Left lung (tissue), 14 donors: ENCODE measurements at places on chromosomes 5 and 9. TPM values are rescaled to one million over a fixed set of nuclear protein-coding genes. Genes with fewer than 3 reads are reported as not detected.

GRCh38 chr9:129351058-129351641 is 173.1 kb upstream of the IER5L start:
- peaks cover 7% of the 10 kb centered on the region for H3K4me1 ChIP-seq
- peak overlapping the region; percentile 37 for H3K27ac ChIP-seq
- no peaks in the 10 kb centered on the region for H3K36me3 ChIP-seq
- H3K27me3 ChIP-seq, result no peaks in the 10 kb centered on the region
- peak overlapping the region; percentile 31 for H3K4me3 ChIP-seq

NTNG2 gene
- polyA plus RNA-seq, result 1.2 TPM

SLC6A19 gene
- polyA plus RNA-seq, result 0.54 TPM

DNA sequence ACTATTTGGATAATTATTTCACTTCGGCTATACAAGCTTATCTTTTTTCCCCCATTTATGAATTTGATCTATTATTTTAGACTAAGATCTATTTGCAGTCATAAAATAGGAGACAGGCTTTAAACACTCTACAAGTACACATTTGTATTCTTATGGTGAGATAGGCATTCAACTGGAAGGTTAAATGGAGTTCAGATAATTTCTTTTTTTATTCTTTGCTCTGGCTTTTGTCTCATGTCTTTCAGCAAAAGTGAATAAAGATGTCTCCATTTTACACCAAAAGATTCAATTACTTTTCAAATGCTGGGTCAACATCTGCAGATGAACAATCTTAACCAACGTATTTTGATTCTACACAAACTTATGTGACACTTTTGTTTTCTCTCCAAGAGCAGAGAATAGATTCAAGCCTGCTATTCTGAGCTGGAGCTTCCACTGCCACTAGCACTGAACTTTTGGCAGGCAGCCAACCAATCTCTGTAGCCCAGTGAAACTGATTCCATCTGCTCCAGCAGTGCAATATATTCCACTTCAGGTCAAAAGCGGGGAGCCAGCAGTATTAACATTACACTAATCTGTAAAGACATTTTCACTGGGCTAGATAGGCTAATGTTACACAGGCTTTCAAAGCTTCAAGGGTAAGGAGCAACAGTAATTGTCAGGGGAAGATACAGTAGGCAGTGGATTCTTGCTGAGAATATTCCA is 452.0 kb upstream of the ZNF608 start:
- no peaks in the 10 kb centered on the region for H3K36me3 ChIP-seq
- no peak overlapping the region for H3K4me3 ChIP-seq
- peak; percentile 53 for DNase-seq
- H3K27ac ChIP-seq, result no peak overlapping the region

DNA sequence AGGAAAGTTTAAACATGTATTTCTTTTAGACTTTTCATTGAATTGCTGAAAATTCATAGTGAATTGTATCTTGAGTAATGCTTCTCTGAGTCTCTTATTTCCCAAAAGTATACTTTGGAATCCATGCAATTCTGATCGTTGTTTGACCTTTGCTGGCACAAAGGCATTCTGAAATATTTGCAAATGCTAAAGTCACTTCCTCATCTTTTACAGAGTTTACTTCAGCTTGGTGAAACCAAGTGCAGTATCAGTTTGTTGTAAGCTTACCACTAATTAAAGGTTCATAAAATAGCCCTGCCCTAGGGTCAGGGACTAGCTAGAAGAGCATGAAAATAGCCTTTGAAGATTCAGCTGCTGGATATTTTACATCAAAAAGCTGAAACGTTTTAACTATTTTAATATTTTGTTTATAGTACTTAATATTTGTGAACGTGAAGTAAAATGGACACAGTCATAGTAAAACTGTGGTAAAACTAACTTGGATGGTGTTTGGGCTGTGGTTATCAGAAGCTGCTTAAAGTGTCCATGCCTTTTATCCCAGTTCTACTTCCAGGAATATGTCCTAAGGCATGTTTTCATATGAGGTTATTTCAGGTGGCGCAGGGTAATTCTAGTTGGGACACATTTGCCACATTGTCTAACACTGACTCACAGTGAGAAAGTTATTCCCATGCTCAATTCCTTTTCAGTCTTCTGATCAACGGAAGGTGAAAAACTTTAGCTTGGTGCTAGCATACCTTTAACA is 45.3 kb downstream of the SLC22A5 start:
- no peaks in the 10 kb centered on the region for H3K36me3 ChIP-seq
- no peak overlapping the region for H3K4me3 ChIP-seq
- peaks cover 50% of the 10 kb centered on the region for H3K4me1 ChIP-seq

ABCA1 gene
- polyA plus RNA-seq, result 17.2 TPM

GRCh38 chr9:114178756-114179450 is 23.6 kb downstream of the COL27A1 start:
- no peak overlapping the region for H3K27ac ChIP-seq
- H3K4me3 ChIP-seq, result no peak overlapping the region
- no peaks in the 10 kb centered on the region for H3K27me3 ChIP-seq
- no peaks in the 10 kb centered on the region for H3K4me1 ChIP-seq
- no peaks in the 10 kb centered on the region for H3K36me3 ChIP-seq

- no peak overlapping the region for H3K27ac ChIP-seq
- H3K4me3 ChIP-seq, result no peak overlapping the region
- no peaks in the 10 kb centered on the region for H3K27me3 ChIP-seq
- H3K36me3 ChIP-seq, result no peaks in the 10 kb centered on the region
These were observed 206.1 kb upstream of the IRX1 start for GRCh38 chr5:3389471-3390026.

- H3K27ac ChIP-seq, result no peak overlapping the region
- DNase-seq, result no peak
- no peaks in the 10 kb centered on the region for H3K36me3 ChIP-seq
- H3K4me1 ChIP-seq, result no peaks in the 10 kb centered on the region
- no peak overlapping the region for H3K4me3 ChIP-seq
These were observed 52.1 kb downstream of the PALM2AKAP2 start for GRCh38 chr9:109831998-109832658.

TMEM174 gene
- 0.30 TPM for polyA plus RNA-seq

DNA sequence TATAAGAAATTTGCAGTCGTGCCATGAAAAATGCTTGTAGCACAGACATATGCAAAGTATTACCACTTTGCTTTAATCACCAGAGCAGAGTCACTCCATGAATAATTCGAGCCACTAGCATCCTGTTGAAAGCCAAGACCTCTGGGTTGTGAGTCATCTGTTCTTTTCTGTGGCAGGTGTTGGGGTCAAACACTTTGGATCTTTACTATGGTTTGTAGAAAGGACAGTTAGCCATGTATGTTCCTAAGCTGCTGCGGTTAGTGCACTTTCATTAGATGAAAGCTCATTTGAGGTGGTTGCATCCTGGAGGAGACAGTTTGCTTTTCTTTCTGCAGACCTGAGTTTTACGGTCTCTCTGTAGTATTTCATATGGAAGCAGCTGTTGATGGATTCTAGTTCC is 223.7 kb downstream of the DMRT2 start:
- H3K36me3 ChIP-seq, result no peaks in the 10 kb centered on the region
- DNase-seq, result no peak
- H3K4me1 ChIP-seq, result no peaks in the 10 kb centered on the region
- no peaks in the 10 kb centered on the region for H3K27me3 ChIP-seq
- H3K4me3 ChIP-seq, result no peak overlapping the region

SPATA31C1 gene
- polyA plus RNA-seq, result not detected

SV2C gene
- 0.38 TPM for polyA plus RNA-seq

- DNase-seq, result no peak
- H3K27ac ChIP-seq, result no peak overlapping the region
- H3K36me3 ChIP-seq, result no peaks in the 10 kb centered on the region
These were observed 138.4 kb downstream of the MAPKAP1 start for GRCh38 chr9:125568621-125569020.

- H3K4me1 ChIP-seq, result peaks cover 24% of the 10 kb centered on the region
These were observed 45.0 kb downstream of the UBE2R2 start for GRCh38 chr9:33861917-33862453.

DNA sequence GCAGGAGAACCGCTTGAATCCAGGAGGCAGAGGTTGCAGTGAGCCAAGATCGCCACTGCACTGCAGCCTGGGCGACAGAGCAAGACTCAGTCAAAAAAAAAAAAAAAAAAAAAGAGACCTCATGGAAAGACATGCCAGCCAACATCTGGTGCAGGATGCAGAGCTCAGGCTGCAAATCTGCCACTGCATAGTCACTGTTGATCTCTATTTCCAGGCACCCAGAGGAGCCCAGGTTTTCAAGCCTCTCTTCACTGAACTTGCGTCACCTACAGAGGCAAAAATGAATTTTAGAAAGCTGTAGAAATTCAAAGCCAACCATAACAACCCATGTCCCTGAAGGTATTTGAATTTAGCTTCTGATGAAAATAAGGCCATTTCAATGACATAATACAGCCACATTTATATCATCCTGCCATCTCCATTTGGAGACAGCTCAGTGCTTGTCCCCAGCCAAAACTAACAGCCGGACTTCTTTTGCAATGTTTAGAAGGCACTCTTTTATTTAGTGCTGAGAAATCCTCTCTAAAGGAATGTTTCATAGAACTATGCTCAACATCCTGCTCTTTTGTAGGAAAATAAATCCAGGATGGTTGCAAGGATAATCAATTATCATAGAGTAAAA is 113.3 kb downstream of the SNX18 start:
- H3K27me3 ChIP-seq, result no peaks in the 10 kb centered on the region
- H3K4me3 ChIP-seq, result no peak overlapping the region
- H3K4me1 ChIP-seq, result peaks cover 5% of the 10 kb centered on the region

- H3K4me3 ChIP-seq, result no peak overlapping the region
- peaks cover 7% of the 10 kb centered on the region for H3K36me3 ChIP-seq
- peaks cover 52% of the 10 kb centered on the region for H3K27me3 ChIP-seq
- no peaks in the 10 kb centered on the region for H3K4me1 ChIP-seq
- H3K27ac ChIP-seq, result no peak overlapping the region
These were observed 2.2 kb downstream of the CCNJL start for GRCh38 chr5:160310140-160310539.

CDHR2 gene
- polyA plus RNA-seq, result 0.18 TPM

DNA sequence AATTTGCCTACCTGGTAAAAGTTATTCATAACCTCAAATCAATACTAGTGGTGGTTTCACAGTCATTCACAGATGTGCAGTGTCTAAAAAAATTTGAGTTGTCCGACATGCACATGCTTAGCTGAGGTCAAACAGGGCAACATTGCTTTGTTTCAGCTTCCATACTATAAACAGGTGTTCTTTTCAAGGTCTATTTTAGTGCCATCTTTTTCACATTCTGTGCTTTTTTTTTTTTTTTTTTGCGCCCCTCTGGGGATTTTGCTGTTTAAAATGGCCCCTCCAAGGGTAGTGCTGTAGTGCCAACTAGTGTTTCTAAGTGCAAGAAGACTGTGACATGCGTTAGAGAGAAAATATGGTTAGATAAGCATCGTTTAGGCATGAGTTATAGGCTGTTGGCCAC is 14.5 kb downstream of the PHAX start:
- no peaks in the 10 kb centered on the region for H3K4me1 ChIP-seq
- H3K27me3 ChIP-seq, result no peaks in the 10 kb centered on the region
- H3K36me3 ChIP-seq, result peaks cover 77% of the 10 kb centered on the region
- DNase-seq, result no peak
- H3K27ac ChIP-seq, result no peak overlapping the region

PFN3 gene
- not detected for polyA plus RNA-seq

DNA sequence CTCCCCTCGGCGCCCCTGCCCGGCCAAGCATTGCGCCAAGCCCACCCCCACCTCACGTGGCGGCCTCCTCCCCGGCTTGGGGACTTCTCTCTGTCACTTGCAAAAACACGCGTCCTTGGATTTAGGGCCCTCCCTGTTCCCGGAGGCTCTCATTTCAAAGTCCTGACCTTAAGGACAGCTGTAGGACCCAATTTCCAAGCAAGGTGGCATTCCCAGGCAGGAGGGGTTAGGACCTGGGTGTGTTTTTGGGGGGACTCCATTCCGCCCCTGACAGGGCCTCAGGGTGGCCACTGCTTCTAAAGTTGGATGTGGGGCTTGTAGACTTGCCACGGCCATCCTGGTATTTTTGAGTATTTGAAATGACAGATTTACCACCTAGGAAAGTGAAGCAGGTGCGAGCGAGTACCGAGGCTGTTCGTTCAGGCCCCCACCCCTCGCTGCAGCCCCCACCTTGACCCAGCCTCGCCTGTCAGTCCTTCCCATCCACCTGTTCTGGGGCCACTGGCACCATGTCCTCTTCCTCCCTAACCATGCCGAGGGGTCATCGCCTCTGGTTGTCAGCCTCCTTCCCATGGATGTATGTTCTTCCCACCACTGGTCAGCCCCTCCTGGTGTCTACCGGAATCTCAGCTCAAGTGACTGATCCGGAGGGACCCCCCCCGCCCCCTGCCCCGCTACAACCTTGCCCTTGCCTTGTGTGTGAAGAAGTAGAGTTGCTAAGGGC is 52.4 kb downstream of the MRPL36 start:
- H3K4me3 ChIP-seq, result no peak overlapping the region
- H3K27ac ChIP-seq, result no peak overlapping the region

C1QTNF3 gene
- polyA plus RNA-seq, result 24.3 TPM

- no peak for DNase-seq
- no peaks in the 10 kb centered on the region for H3K27me3 ChIP-seq
- no peaks in the 10 kb centered on the region for H3K4me1 ChIP-seq
- no peak overlapping the region for H3K27ac ChIP-seq
These were observed 31.7 kb downstream of the GLT6D1 start for GRCh38 chr9:135607401-135608293.

DNA sequence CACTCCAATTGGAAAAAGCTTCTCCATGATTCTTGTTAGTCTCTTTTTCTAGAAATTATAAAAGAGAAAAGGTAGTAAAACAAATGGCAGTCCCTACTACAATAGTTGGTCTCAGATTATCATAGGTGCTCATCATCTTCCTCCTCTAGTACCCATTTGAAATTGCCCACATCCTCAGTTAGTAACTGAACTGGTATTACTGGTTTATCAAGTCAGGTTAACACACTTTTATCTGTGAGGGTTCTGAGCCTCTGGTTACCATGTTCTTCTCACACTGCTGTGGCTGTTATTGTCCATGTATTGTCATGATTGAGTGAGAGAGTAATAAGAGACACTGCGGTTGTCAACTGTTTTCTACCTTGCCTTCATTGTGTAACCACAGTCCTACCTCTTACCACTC is 901.7 kb downstream of the TLE1 start:
- no peaks in the 10 kb centered on the region for H3K36me3 ChIP-seq
- H3K27ac ChIP-seq, result no peak overlapping the region
- H3K4me3 ChIP-seq, result no peak overlapping the region
- peaks cover 6% of the 10 kb centered on the region for H3K4me1 ChIP-seq
- DNase-seq, result no peak
- no peaks in the 10 kb centered on the region for H3K27me3 ChIP-seq

GRCh38 chr9:89012294-89013042 is 21.2 kb downstream of the S1PR3 start:
- no peak overlapping the region for H3K4me3 ChIP-seq
- no peak overlapping the region for H3K27ac ChIP-seq
- H3K36me3 ChIP-seq, result no peaks in the 10 kb centered on the region
- H3K4me1 ChIP-seq, result no peaks in the 10 kb centered on the region

GRCh38 chr9:89480825-89481537 is 16.9 kb downstream of the SEMA4D start:
- H3K27ac ChIP-seq, result no peak overlapping the region
- no peak for DNase-seq
- no peaks in the 10 kb centered on the region for H3K36me3 ChIP-seq
- H3K27me3 ChIP-seq, result no peaks in the 10 kb centered on the region

DNA sequence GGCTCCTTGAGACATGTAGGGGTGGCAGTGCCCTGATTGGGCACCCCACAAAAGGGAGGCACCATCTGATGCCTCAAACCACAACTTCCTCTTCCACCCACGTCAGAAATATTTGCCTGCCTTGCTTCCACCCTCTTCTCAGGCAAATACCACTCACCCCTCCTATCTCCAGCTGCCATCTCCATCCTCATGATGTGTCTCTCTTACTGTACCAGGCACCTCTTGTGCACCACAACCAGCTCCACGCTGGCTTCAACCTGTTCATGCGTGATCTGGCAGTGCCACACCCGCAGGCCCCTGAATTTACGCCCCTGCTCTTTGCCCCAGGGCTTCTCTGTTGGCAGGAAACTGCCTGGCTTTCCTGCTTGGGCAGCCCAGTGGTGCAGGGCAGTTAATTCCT is 87.8 kb upstream of the HSPA9 start:
- DNase-seq, result peak; percentile 16
- H3K27ac ChIP-seq, result no peak overlapping the region
- no peaks in the 10 kb centered on the region for H3K36me3 ChIP-seq
- H3K4me1 ChIP-seq, result peaks cover 5% of the 10 kb centered on the region
- no peaks in the 10 kb centered on the region for H3K27me3 ChIP-seq
